ENCODE measurements at places on chromosomes 16 and 17.

DNA sequence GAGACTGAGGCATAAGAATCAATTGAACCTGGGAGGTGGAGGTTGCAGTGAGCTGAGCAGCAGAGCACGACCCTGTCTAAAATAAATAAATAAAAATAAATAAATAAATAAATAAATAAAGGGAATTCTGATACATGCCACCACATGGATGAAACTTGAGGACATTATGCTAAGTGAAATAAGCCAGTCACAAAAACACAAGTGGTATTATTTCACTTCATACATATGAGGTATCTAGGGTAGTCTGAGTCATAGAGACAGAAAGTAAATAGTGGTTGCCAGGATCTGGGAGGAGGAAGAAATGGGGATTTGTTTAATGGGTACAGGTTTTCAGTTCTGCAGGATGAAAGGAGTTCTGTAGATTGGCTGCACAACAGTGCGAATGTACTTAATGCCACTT, 16.3 kb downstream of the PIPOX start:
- DNase-seq: no peak

DNA sequence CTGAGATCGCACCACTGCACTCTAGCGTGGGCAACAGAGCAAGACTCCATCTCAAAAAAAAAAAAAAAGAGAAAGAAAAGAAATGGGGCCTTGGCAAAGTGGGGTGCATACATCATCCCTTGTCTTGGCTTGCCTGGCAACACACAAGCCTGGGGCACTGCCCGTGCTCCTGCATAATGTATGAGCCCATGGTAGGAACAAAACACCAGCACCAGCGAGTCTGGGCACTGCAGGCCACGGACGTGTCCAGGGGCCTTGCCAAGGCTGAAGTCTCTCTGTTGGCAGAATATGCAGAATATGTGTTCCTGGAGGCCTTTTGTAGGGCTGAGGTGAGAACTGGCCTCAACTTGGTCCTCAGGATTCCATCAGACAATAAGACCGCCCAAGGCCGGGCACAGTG, 15.7 kb upstream of the ALDOA start:
- DNase-seq: no peak

GRCh38 chr16:82979406-82980111, 352.8 kb downstream of the CDH13 start:
- no peak for DNase-seq

DNA sequence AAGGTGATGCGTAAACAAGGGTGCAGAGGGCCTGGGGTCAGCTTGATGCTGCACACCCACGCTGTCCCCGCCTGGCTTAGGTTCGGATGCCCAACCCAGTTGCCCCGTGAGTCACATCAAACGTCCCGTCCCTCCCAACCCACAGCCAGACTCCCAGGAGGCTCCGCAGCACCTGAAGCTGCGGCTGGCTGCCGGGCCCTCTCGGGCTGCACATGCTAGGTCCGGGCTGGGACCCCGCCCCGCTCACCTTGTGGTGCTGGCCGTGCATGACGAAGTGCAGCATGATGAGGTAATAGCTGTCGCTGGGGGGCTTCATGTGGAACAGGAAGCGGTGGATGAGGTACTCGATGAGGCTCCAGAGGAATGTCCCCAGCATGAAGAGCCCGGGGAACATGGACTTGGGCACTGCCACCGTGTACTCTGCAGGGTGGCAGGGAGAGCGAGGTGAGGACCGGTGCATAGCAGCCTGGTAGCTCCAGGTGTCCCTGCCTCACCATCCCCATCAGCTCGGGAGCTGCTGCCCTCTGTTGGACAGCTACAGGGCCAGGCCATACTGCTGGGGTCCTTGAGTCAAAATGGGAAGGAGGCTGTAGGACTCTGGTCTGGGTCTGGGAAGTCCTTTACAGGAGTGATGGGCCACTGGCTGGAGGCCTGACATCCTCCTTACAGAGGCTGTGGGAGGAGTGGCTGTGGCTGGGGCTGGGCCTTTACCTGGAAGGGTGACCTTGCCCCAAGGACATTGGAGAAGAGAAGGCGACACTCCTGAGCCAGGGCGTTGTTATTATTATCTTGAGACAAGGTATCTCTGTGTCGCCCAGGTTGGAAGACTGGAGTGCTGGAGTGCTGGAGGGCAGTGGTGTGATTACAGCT, 18.3 kb upstream of the MLKL start:
- DNase-seq: no peak

DNA sequence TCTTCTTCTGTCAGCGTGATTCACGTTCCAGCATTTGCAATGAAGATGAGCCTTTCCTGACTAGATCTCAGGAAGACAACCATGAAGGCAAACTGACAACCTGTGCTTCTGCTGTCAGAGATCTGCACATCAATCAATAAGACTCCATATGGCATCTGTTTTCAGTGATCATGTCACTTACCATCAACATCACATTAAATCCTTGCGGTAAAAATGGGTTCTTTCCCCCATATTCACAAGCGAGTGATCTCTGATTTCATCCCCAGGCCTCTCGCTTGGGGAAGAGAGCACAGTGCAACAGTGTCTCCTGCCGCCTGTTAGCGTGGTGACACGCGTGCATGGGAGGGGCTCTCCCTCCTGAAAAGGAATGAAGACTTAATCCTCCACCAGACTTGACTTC, 11.1 kb downstream of the NACA2 start:
- no peak for DNase-seq

GRCh38 chr17:78780335-78780734, 1.7 kb downstream of the CYTH1 start:
- no peak for DNase-seq

DNA sequence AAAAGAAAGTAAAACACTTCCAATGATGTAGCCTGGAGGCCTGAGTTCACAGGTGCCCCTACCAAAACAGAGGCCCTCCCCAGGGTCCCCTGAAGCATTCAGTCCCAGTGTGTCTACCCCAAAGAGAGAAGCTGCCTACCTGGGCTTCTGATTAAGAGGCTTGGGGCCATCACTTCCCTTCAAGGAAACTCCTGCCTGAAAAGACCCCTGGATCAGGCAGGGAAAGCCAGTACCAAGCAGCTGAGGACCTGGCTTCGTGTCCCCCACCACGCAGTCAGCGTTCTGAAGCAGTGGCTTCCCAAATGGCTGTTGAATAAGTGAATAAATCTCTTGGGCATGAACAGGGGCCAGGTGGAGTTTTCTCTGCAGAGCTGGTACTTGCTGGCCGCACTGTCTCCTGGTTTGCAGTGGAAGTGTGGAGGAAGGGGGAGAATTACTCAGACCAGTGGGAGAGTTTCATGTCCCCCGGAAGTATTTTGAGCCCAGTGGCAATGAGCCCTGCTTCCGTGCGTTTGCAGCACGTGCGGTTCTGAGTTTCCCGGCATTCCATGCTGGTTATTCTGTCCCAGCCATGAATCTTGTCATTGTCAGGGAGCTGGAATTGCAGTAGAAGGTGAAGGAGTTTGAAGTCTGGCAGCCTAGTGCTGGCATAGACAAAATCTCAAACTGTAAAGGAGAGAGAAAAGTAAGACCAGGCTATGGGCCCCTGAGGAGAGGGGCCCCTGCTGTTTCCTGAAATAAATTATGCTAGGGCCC, 27.0 kb downstream of the RMI2 start:
- DNase-seq: no peak

GRCh38 chr17:59893676-59894100, 767 bp downstream of the RPS6KB1 start:
- DNase-seq: no peak
